ENCODE measurements at places on chromosomes 12 and 14.

DNA sequence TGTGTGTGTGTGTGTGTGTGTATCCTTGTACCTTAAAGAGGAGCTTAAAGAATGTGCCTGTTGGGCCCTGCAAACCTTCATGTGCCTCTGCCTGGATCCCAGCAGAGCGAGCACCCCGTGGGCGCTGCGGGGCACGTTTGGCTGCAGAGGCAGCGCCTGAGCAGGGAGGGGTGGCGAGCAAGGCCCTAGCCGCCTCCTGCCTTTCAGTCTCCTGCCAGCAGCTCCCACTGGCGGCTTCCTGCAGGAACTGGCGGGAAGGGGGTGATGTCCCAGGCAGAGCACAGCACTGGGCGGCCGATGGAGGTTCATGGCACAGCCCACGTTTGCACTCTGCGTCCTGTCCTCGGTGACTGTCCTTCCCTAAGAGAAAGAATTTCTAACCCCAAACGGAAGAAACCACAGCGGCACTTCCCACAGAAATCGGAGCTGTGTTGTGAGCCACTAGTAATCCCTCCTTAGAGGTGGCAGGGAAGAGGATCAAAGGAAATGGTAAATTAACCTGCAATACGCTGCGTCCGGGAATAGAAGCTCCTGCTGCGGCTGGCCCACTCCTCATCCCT is 19.8 kb downstream of the ZBTB42 start:
- peak; percentile 73 for DNase-seq

- DNase-seq = no peak
These were observed 206.2 kb downstream of the CHST11 start for GRCh38 chr12:104662908-104663307.

- no peak for DNase-seq
These were observed 32.7 kb upstream of the SNX6 start for GRCh38 chr14:34662561-34663088.

- DNase-seq = no peak
These were observed 41.5 kb downstream of the WDR20 start for GRCh38 chr14:102181187-102181586.
